ENCODE measurements at places on chromosomes 7 and 10.

DNA sequence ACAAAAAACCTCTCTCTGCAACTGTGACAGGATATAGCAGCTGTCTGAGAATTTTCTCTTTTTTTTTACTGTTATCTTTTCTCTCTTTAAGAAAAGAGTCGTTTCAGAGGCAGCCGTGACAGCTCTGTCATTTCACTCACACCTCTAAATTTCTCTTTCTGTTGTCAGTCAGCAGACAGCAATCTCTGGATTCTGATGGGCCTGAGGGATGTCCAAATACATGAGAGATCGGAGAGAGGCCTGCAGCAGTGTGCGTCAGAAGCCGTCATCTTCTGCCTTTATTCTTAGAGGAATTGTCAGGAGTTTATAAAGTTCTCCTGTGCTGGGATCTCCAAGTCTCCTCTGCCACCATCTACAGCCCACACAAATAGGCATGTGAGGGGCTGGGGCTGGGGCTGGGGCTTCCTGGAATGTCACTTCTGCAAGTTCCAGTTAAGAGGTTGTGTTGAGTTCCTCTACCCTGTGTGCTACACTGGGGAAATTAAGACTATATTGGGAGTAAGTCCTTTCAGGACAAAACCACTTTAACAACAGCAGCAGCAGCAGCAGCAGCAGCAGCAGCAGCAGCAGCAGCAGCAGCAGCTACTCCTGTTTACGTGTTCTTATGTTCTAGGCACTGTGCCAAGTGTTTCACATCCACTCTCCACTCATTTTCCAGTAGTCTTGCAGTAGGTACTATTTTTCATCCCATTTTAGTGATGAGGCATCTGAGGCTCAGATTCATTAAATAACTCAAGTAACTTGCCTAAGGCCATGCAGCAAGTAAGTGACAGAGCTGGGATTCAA, 541.3 kb downstream of the LRMDA start:
- DNase-seq = peak; percentile 16

DNA sequence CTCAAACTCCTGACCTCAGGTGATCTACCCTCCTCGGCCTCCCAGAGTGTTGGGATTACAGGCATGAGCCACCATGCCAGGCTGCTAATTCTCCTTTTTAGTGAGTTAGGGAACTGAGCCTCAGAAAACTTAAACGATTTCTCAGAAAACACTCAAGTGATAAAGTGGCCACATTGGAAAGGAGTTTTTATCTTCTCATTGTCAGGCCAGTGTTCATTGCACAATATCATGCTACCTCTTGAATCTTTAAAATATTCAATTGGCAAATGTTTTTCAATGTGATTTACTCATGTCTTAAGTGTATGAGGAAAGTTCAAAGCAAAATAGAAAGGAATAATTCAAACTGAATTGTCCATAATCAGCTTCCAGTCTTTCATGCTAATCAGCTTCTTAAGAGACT, 80.7 kb downstream of the ITGB8 start:
- DNase-seq = no peak

DNA sequence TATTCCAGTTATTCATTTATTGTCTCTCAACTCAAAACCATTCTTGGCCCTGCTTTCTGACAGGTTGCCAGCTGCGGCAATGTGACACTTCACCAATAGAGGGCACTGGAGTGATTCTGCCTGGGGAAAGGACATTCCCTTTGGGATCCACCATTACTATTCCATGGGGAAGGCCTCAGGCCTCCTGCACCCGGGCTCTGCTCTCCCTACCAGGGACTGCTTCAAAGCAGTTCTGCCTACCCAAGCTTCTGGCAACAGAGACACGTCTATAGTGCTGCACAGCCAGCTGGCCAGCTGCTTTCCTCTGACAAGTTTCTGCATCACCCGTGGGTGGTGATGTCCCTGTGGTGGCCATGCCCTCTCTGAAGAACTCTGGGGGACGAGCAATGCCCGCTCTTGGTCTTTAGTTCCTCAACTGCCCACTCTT, 163.8 kb downstream of the ELMO1 start:
- peak; percentile 79 for DNase-seq

DNA sequence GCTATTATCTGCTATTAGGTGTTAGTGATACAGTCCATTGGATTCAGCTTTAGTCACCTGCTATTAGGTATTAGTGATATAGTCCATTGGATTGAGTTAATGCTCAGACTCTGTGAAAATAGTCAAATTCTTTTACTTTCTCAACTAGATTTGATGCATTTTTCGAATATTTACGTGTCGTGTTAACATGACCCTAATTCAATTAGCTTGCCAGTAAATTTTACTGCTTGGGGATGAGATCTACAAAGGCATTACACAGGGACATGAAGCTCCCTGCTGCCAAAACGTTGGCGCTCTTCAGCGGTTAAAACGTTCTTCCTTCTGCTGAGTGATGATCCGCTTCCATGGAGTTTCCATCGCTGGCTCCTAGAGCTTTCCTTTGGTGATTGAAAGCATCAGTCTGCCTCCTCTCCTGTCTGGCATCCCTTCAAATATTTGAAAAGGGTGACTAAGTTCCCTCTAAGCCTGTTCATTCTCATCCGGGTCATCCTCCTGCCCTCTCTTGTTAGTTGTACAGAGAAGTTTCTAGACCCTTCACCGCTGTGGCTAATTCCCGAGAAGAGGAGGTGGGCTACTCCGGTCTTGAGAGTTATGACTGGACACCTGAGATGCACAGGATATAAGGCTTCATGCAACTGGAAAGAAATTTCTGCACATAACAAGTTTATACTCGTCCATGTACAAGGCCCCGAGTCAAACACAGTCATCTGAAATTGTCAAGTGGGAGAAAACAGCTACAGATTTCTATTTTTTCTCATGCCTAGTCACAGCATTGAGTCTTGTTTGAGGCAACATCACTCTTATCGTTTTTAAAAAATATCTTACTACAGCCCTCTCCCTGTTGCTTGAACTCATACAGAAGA, 254.0 kb downstream of the KLF6 start:
- no peak for DNase-seq

- peak; percentile 97 for DNase-seq
These were observed at the start of gene KIF11 for GRCh38 chr10:92592761-92593618. Gene KIF11, plus strand, starts transcription at chr10:92593130. Its CDS starts 246 bp downstream, at chr10:92593376.

DNA sequence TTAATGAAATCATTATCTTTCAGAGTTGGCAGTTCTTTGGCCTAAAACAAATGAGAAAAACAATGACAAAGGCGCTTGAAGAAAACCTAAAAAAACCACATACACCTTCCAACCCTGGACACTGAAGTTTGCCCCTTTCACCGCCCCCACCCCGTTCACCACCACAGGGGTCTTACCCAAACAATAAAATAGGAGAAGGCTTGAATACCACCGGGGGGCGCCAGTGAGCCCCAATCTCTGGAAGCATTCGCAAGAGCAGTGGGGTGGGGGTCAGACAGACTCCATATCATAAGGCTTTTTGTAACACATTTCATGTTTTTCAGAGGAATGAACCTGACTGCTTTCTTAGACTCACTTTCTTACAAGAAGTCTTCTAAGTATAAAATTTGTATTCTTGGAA, 163.6 kb downstream of the PIP4K2A start:
- DNase-seq = peak; percentile 10

DNA sequence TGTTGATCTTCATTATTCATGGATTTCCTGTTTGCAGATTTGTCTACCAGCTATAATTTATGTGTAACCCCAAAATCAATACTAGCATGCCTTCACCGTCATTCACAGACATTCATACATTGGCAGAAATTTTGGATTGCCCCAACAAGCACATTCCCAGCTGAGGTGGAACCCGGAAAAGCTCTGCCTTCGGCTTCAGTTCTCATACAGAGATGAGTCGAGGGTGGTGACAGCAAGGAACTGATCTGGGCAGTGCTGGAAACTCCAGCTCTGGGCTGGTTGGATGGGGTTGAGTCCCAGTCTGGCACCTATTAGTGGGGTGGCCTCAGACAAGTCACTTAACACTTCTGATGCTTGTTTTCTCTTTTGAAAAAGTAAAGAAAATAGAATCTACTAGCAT, 267.5 kb downstream of the SNX13 start:
- peak; percentile 22 for DNase-seq

DNA sequence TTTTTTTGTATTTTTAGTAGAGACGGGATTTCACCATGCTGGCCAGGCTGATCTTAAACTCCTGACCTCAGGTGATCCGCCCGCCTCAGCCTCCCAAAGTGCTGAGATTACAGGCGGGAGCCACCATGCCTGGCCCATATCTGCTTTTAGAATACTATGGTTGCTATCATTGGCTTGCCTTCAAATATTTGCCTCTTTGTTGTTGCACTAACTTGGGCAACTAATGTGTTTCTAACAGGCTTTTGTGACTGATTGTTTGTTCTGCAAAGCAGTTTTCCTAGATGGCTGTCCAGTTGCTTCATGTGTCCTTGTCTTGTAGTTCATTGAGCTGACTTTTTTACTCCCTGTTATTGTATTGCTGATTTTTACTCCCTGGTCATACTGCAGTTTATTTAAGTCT, 9.7 kb downstream of the VDAC2 start:
- no peak for DNase-seq

GRCh38 chr7:27942711-27943110, 202.7 kb downstream of the TAX1BP1 start:
- no peak for DNase-seq

DNA sequence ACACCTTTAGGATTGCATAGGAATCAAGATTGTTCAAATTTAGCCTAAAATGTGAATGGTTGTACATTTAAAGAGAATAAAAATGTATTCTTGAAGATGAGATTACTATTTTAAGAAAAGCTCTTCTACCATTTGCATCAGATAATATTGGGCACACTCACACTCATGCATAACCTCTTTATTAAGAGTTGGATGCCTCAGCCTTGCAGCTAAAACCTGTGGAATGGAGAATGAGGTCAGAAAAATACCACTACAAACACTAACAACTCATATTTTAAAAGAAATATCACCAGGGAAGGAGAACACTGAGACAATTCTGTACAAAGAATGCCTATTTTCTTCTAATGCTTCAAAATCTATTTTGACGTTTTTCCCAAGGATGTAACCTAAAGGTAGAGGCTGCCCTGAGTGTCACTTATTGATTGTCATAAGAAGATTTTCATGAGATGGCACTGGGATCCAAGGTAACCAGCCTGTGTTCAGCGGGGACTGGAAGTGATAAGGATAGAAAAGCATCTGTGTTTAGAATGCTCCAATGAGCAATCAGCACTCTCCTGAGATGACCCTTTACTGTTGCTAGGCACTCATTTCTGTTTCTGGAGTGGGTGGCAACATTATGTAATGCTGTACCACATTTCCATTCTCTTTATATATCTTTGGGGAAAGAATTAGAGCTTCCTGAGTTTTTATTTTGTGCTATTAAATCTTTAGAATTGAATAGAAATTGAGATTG, 26.6 kb downstream of the REEP3 start:
- DNase-seq = peak; percentile 28

DNA sequence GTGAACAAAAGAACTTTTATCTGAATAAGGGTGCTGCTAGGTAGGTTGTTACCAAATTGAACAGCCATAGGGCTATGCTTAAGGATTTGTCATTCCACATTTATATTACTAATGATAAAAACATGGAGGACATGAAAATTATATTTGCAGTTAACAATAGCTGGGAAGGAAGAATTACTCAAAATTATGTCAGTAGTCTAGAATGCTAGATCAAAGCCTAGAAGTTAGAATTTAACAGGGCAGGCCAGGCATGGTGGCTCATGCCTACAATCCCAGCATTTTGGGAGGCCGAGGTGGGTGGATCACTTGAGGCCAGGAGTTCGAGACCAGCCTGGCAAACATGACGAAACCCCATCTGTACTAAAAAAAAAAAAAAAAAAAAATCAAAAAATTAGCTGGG, 9.4 kb downstream of the STK17A start:
- no peak for DNase-seq

DNA sequence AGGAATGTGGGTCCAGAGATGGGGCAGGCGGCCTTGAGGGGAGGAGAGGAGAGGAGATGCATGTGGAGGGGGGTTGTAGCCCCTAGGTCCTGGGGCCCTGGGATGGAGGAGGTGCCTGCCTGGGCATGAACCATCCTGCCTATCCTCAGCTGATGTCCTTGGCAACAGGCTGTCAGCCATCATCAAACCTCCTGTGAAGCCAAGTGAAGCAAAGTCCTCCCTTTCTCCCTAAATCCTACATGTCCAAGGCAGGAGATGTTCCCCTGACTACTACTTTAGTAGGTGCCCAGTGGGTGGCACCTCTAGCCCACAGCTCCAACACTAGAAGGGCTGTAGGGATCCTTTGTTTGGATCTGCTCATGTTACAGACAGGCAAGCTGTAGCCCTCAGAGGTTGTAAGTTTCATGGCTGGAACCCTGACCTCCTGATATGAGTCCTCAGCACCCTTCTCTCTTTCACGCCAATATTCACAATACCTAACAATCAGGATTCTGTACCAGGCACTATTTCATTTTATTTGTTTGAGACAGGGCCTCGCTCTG, 66.6 kb upstream of the SYPL1 start:
- DNase-seq = no peak

GRCh38 chr7:138126928-138127327, 50.7 kb downstream of the AKR1D1 start:
- DNase-seq = no peak

GRCh38 chr7:86598311-86598710, 45.4 kb upstream of the GRM3 start:
- no peak for DNase-seq

All from inflammatory macrophage treated with lipopolysaccharide for 1 hour (primary cell).